Keratinocyte (primary cell): ENCODE measurements at places on chromosomes 11 and 22.

DNA sequence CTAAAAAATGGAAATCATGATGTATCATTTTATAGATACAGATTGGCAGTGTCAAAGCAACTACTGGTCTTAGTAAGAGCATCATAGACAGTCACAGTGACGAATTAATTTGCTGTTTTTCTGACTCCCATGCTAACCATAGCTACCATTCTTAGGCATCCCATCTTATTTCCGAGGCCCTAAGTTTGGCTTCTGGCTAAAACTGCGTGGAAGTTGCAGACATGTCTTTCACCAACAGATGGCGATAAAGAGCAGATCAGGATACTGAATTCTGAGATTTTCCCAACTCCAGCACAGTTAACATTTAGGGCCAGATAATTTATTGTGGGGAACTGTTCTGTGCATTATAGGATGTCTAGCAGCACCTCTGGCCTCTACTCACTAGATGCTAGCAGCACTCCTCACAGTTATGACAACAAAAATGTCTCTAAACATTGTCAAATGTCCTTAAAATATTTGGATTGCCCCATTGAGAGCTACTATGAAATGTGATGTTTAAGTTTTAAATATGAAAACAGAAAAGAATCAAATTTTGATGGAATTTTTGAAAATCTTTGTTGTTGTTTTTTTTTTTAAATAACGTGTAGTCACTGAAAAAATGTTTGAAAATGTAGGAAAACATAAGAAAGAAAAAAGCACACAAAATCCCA is 16.3 kb downstream of the OR2AG2 start:
- DNase-seq = no peak

GRCh38 chr11:116457336-116458007 is 315.3 kb downstream of the BUD13 start:
- DNase-seq = no peak

DNA sequence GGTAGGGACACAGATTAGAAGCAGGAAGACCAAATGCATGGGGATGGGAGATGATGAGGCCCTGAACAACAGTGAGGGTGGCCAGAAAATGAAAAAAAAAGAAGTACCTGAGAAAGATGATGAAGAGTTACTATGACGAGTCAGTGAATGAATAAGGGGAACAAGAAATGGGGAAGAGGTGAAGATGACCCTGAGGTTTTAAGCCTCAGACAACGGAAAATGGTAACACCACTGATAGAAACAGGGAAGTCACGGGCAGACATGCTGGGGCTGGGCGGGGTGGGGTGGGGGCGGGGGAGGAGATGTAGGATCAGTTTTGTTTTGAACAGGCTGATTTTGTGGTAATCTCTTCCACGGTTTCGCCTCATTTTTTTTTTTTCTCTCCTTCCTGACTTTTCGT is 205.1 kb upstream of the CADM1 start:
- no peak for DNase-seq

DNA sequence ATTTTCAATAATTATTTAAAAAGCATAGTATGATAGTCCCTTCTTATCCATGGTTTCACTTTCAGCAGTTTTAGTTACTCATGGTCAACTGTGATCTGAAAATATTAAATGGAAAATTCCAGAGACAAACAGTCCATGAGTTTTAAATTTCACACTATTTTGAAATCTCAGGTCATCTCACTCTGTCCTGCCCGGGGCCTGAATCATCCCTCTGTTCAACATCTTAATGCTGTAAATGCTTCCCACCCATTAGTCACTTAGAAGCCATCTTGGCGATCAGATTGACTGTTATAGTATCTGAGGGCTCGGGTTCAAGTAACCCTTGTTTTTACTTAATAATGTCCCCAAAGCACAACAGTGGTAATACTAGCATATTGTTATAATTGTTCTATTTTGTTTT is 1509.3 kb downstream of the FAM181B start:
- no peak for DNase-seq

DNA sequence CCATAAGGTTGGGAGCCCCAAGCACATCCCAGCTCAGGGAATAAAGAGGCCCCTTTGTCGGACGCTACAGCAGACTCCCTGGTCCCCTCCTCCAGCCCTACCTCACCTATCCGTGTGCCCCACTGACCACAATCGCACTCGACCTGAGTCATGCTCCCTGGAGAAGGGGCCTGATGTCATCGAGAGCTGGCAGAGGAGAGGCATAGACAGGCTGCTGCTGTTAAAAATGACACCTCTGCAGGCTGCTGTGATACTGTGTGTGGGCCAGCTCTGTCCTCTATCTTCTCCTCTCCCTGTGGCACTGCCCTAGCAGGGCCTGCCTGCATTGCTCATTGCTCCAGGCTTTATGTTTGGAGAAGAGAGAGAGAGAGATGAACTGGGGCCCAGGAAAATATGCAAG is 123.4 kb upstream of the SYT13 start:
- DNase-seq = no peak

DNA sequence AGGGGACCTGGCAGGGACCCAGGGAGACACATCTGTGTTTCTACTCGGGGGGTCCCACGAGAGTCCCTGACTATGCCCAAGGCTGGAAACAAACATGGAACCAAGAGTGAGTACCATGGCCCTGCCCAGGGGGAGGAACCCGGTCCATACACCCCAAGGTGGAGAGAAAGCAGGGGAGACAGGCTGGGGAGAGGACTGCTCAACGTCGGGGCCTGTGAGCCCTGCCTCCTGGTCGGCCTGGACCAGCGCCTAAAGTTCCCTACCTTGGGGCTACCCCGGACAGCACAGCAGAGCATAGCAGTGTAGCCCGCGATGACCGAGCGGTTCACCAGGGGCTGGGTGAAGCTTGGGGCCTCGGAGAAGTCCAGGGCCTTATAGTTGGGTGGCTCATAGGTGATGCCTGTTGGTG is 20.2 kb downstream of the MYBPC3 start:
- no peak for DNase-seq

DNA sequence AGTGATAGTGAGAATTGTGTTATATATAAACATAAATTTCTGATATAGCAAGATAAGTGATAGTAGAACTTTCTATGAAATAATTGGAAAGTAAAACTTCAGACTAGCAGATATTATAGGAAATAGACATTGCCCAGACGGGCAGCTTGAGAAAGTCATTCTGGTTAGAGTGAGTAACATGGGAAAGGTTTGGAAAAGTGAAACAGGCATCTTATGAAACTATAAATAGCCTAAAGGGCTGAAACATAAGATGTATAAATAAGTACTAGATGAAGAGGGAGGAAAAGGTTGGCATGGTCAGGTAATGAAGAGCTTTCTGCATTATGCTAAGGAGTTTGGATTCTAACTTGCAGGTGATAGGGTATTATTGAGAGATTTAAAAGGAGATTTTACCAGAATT is 101.3 kb downstream of the DYNC2H1 start:
- no peak for DNase-seq

DNA sequence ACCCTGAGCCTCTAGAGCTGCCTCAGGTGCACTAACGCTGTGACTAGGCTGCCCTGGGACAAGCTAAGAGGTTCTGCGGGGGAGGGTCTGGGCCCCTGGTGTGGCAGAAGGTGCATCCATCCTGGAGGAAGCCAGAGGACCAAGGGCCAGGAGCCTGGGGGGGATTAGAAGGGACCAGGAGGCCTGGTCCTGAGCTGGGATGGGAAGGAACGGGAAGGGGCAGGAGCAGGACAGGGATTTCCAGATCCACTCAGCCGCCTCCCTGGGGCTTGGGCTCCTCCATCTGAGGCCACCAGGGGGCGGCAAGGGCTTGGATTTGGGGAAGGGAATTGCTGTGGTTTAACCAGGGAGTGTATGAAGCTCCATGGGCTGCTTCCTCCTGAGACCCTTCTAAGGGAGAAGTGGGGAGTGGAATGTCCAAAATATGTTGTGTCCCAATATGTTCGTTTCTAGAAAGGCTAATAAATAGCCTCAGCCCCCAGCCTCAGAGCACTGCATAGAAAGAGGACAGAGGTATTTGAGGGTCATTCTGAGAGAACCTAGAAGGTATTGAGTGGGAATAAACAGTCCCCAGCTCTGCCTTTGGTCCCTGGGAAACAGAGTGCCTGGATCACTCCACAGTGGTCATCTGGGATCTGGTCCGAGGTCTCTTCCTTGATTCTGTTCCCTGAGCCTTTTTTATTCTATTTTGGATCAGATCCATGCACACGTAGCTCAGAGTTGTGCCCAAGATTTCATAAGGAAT is 17.4 kb upstream of the PRAME start:
- DNase-seq = no peak

DNA sequence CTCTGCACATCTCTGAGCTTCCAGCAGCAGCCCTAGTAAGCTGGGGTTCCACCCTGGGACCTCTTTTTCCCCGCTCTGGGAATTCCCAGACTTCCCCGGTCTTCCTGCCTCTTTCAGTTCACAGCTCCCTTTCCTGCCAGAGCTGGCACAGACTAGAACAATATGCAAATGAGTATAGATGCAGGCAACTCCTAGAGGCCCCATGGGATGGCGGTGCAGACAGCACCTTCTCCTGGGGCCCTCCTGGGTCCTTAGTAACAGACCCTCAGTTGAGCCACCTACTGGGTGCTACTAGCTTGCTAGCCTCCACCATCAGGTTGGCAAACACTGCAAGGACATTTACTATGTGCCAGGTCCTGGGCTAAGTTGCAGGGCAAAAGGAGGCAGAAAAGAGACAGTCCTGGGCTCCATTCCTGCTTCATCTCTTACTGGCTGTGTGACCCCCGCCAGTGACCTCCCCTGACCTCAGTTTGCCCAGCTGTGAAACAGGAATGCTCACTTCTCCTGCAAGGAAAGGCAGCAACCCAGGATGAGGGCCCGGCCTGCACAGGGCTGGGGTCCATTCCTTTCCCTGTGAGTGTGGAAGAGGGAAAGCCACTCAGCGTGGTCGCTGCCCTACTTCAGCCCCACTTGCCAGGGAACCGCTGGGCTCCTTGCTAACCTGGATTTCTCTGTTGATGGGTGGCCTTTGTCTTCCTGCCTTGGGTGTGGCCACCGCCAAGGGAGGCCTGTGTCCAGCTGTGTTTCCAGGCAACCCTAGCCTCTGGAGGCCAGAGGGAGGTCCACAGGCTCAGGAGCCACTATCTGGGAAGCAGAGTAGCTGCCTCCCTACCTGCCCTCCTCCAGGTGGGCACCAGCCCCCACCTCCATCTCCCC is 7.3 kb downstream of the RELT start:
- DNase-seq = no peak

DNA sequence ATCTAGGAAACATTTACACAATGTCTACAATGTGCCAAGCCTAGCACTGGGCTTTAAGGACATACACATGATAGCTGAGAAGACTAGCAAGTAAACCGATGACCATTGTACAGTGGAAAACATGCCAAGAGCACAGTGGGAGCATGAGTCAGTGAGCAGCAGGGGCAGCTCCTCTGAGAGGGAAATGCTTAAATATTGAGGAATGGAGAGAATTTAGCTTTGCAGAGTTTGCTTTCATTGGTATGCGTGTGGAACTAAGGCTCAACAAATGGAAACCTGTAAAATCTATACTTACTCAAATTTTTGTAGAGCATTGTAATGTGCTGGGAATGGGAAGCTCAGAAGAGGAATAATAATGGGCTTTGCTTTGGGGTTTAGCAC is 282.3 kb downstream of the ST3GAL4 start:
- DNase-seq = no peak

DNA sequence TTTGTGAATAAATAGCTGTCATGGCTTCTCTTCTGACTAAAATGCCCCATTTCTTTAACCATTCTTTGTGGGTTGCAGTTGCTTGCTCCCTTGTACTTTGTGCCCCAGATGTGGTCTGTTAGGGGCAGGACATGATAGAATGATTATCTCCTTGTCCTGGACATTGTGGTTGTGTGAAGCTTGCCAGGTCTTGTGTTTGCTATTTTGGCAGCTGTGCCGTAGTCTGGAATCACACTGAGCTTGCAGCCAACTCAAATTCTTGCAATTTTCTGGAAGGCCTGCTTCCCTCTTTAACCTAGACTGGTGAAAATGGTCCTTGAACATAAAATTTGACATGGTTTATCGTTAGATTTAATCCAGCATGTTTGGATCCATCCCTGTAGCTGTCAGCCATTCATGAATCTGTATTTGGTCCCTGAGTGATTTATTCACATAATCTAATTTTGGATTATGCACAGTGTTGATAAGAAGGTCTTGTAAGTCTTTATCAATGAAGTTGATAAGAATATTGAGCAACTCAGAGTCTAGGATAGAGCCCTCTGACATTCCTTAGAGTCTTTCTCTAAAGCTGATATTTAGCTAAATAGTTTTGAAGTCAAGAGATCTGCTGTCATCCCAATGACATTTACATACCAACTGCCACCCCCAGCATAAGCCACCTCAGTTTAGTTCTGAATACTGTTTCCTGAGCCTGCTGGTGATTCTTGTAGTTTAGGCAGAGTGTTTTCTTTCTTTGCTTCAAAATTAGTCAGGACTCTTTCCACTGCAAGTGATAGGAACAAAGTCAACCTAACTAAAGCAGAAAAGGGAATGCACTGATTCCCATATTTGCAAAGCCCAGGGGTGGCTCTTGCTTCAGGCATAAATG is 9.8 kb downstream of the SPON1 start:
- no peak for DNase-seq

- DNase-seq = no peak
These were observed 3.0 kb upstream of the MS4A7 start for GRCh38 chr11:60375316-60375715.

GRCh38 chr11:62012451-62012831 is 45.0 kb upstream of the FTH1 start:
- DNase-seq = no peak

GRCh38 chr22:20940186-20940651 is 23.0 kb downstream of the CRKL start:
- no peak for DNase-seq

- no peak for DNase-seq
These were observed 27.5 kb upstream of the FBLN1 start for GRCh38 chr22:45475063-45475747.

DNA sequence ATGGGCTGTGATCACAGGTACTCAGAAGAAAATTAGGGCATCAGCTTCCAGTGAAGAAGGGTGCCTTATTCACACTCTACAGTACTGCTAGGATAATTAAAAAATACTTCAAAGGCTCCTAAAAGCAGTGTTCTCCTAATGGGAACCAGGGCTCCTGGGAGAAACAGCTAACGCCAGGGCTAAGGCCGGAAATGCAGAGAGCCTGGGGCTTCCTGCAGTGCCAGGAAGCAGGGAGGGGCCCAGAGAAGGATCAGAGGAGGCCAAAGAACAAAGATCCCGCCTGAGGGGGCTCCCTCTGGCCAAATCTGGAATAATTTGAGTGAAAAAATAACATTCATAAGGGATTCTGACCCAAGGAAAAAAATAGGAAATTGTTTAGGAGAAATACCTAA is 27.5 kb downstream of the TOLLIP start:
- DNase-seq = no peak

- DNase-seq = no peak
These were observed 58.8 kb upstream of the LYVE1 start for GRCh38 chr11:10627291-10627690.

- no peak for DNase-seq
These were observed 119.7 kb downstream of the CWF19L2 start for GRCh38 chr11:107337917-107338316.

GRCh38 chr11:278001-278951 is at the start of gene NLRP6:
Gene NLRP6 (plus strand): TSS chr11:278407. CDS start chr11:278570, 163 bp downstream.
- DNase-seq = no peak
